ENCODE measurements at places on chromosomes 4 and X. TPM values are rescaled to one million over a fixed set of nuclear protein-coding genes. Genes with fewer than 3 reads are reported as not detected.

PF4V1 gene
- not detected for total RNA-seq

PSMD10 gene
- total RNA-seq, result 94.5 TPM

DRP2 gene
- 0.22 TPM for total RNA-seq

NDST4 gene
- not detected for total RNA-seq

BEX5 gene
- total RNA-seq, result not detected

SH3BP2 gene
- 46.3 TPM for total RNA-seq

PTPN13 gene
- 42.7 TPM for total RNA-seq

TASL gene
- total RNA-seq, result not detected

STOX2 gene
- not detected for total RNA-seq

REPS2 gene
- total RNA-seq, result not detected

RWDD4 gene
- total RNA-seq, result 41.6 TPM

- H3K36me3 ChIP-seq, result no peaks in the 10 kb centered on the region
- H3K27ac ChIP-seq, result no peak overlapping the region
- no peaks in the 10 kb centered on the region for H3K27me3 ChIP-seq
- no peak overlapping the region for H3K4me3 ChIP-seq
These were observed 95.7 kb downstream of the SPANXN4 start for GRCh38 chrX:143121477-143121876.

DNA sequence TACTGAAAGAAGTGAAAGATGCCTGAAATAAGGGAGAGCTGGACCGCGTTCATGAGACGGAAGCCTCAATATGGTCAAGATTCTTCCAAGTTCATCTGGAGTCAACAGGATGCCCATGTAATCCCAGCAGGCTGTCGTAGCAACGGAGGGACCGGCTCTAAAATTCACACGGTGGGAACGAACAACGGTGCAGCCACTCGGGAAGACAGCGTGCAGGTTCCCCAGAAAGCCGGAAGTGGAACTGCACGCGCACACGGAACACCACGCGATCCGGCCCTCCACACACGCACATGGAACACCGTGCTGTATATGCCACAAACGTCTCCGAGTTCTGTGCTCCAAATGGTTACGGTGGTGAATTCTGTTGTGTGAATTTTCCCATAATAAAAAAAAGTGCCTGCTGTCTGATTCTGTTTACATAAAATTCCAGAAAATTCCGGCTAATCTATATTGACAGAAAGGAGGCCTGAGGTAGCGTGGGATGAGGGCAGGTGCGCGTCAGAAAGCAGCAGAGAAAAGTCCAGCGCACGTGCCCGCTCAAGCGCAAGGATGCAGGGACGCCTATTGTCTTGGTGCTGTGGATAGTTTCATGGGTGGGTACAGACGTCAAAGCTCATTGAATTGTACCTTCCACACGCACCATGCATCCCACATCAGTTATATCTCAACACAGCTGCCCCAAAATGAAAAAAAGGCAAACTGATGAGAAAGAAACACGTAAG lies 31.2 kb downstream of the PPP2R3B start:
- H3K4me1 ChIP-seq, result peaks cover 4% of the 10 kb centered on the region
- DNase-seq, result no peak
- H3K36me3 ChIP-seq, result no peaks in the 10 kb centered on the region
- H3K27ac ChIP-seq, result no peak overlapping the region

GRCh38 chr4:145285928-145286327 lies 105.5 kb upstream of the OTUD4 start:
- H3K27me3 ChIP-seq, result no peaks in the 10 kb centered on the region
- peak; percentile 83 for DNase-seq
- H3K4me1 ChIP-seq, result peaks cover 13% of the 10 kb centered on the region
- H3K36me3 ChIP-seq, result no peaks in the 10 kb centered on the region

- H3K27me3 ChIP-seq, result no peaks in the 10 kb centered on the region
- no peak overlapping the region for H3K4me3 ChIP-seq
- no peak for DNase-seq
- H3K27ac ChIP-seq, result no peak overlapping the region
- H3K4me1 ChIP-seq, result no peaks in the 10 kb centered on the region
- H3K36me3 ChIP-seq, result peaks cover 24% of the 10 kb centered on the region
These were observed 14.3 kb downstream of the PIGG start for GRCh38 chr4:513327-513726.

DNA sequence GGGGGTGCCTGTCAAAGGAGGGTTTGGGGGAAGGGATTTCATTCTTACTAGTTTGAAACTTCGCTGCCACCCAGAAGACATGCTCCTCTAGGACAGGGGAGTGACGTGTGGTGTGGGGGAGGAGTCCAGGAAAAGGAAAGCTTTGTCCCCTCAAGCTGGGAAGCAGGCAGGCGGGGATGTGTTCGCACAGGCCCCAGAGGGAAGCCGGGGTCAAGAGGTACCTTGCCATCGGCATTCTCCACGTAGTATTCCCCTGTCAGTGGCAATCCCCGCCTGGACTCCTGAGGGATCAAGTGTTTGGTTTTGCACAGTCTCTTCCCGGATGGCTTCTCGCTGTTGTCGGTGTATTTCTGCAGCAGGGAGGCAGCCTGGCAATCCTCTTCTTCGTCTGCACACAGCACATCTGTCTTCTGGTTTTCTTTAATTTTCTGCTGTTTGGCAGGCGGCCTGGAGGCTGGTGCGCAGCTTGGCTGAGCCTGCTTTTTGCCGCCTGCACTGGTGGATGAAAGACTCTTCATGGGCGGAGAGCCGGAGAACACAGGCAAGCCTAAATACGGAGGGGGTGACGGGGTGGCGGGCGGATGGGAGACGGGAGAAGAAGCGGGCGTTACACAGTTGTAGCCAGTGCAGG lies 35.1 kb downstream of the BCOR start:
- no peaks in the 10 kb centered on the region for H3K4me1 ChIP-seq
- no peak overlapping the region for H3K27ac ChIP-seq
- H3K4me3 ChIP-seq, result no peak overlapping the region
- no peaks in the 10 kb centered on the region for H3K27me3 ChIP-seq

DNA sequence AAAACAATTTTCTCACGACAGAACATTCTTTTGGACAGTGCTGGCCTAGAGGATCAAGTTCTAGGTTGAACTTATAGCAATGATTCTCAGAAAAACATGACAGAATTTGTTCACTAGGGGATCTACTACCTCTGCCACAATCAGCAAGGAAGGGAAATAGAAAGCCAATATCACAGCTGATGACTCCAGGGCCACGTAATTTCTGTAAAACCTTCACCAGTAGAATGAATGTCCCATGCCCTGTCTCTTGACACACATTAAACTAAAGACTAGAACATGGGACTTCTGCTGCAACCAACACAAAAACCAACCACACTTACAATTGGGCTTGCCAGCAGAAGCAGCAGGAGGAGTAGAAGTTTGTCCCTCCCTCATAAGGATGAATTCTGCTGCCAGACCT lies 86.0 kb upstream of the NPFFR2 start:
- no peak for DNase-seq
- H3K4me3 ChIP-seq, result no peak overlapping the region
- no peaks in the 10 kb centered on the region for H3K4me1 ChIP-seq
- H3K27me3 ChIP-seq, result no peaks in the 10 kb centered on the region

DNA sequence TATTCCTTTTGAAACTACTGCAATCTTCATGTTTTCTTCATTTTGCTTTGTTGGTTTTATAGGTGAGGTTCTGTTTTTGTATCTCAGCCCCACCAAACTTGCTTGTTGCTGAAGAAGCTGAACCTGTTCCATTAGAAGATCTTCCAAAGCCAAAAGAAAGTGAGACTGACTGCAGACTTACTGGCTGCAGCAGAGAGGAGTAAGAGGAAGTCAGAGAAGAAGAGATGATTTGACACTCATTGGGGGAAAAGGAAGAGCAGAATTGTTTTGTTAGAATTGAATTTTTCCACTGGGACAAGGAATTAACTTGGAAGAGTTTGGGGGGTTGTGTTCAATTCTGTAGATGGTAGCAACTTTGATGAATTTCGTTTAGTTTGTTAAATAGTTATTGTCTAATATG lies 3.1 kb downstream of the TEX13D start:
- no peak overlapping the region for H3K27ac ChIP-seq
- no peaks in the 10 kb centered on the region for H3K27me3 ChIP-seq
- no peak overlapping the region for H3K4me3 ChIP-seq
- H3K4me1 ChIP-seq, result no peaks in the 10 kb centered on the region
- no peak for DNase-seq
- H3K36me3 ChIP-seq, result no peaks in the 10 kb centered on the region

- peak overlapping the region; percentile 60 for H3K27ac ChIP-seq
- no peak overlapping the region for H3K4me3 ChIP-seq
- peak; percentile 77 for DNase-seq
- H3K36me3 ChIP-seq, result no peaks in the 10 kb centered on the region
- peaks cover 44% of the 10 kb centered on the region for H3K4me1 ChIP-seq
- no peaks in the 10 kb centered on the region for H3K27me3 ChIP-seq
These were observed 157.6 kb downstream of the RASL11B start for GRCh38 chr4:53019485-53020382.

- no peaks in the 10 kb centered on the region for H3K4me1 ChIP-seq
- no peak for DNase-seq
- no peak overlapping the region for H3K4me3 ChIP-seq
- H3K27me3 ChIP-seq, result no peaks in the 10 kb centered on the region
- no peaks in the 10 kb centered on the region for H3K36me3 ChIP-seq
- H3K27ac ChIP-seq, result no peak overlapping the region
These were observed 176.6 kb downstream of the NR3C2 start for GRCh38 chr4:148265627-148266026.

GRCh38 chr4:153471698-153472093 lies 5.5 kb downstream of the TMEM131L start:
- H3K36me3 ChIP-seq, result 0 out of 2 replicates have a peak, but pooled peaks cover 3% of the 10 kb centered on the region
- no peaks in the 10 kb centered on the region for H3K27me3 ChIP-seq
- H3K4me3 ChIP-seq, result no peak overlapping the region
- H3K27ac ChIP-seq, result no peak overlapping the region
- H3K4me1 ChIP-seq, result peaks cover 19% of the 10 kb centered on the region

DNA sequence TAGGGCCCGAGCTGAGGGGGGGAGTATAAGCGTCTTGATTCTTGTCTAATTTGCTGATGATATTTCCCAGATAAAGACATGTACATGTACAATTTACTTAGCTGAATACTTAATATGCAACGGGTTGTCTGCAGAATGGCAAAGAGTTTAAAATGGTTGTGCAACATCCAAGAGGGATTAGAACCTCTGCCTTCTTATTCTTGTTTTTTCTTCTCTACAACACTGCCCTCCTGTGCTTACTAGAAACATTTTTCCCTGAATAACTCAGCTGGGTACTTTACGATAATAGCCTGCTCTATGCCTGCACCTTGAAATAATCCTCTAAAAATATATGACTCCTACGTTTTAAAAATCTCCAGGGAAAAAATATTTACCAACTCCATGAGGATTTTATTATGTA lies 41.8 kb downstream of the INTS12 start:
- no peaks in the 10 kb centered on the region for H3K27me3 ChIP-seq
- peak; percentile 46 for DNase-seq
- H3K4me3 ChIP-seq, result no peak overlapping the region
- H3K27ac ChIP-seq, result no peak overlapping the region

GRCh38 chrX:3425031-3425430 lies 78.6 kb upstream of the MXRA5 start:
- no peak overlapping the region for H3K27ac ChIP-seq
- H3K36me3 ChIP-seq, result no peaks in the 10 kb centered on the region
- 0 out of 2 replicates have a peak, but pooled peaks cover 12% of the 10 kb centered on the region for H3K4me1 ChIP-seq
- H3K4me3 ChIP-seq, result no peak overlapping the region

GRCh38 chrX:30971774-30972603 lies 82.9 kb upstream of the TAB3 start:
- H3K27me3 ChIP-seq, result no peaks in the 10 kb centered on the region
- H3K4me3 ChIP-seq, result peak overlapping the region; percentile 62
- no peaks in the 10 kb centered on the region for H3K4me1 ChIP-seq
- no peak overlapping the region for H3K27ac ChIP-seq
- DNase-seq, result peak; percentile 66

DNA sequence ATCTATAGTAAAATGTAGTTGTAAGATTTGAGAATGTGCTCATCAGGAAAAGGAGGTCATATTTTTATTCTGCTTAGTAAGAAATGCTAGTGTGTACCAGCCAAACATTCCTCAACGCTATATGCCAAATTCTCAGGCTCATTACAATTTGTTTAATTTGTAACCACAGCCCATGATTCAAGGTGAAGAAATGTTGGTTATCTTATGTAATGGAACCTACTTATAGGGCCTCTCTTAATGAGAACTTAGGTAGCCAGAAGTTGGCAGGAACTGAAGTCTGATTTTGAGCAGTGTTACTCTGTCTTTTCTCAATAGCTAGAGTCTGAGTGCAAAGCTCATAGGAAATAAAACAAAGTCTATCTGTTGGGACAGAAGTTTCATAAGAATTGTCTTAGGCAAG lies 595.0 kb downstream of the GLUD2 start:
- no peaks in the 10 kb centered on the region for H3K36me3 ChIP-seq
- H3K4me1 ChIP-seq, result peaks cover 15% of the 10 kb centered on the region
- H3K27me3 ChIP-seq, result no peaks in the 10 kb centered on the region
- peak; percentile 33 for DNase-seq

- DNase-seq, result no peak
- H3K4me1 ChIP-seq, result peaks cover 16% of the 10 kb centered on the region
- H3K27ac ChIP-seq, result no peak overlapping the region
- H3K4me3 ChIP-seq, result no peak overlapping the region
- no peaks in the 10 kb centered on the region for H3K36me3 ChIP-seq
These were observed 7.5 kb downstream of the KLHL15 start for GRCh38 chrX:24019448-24019847.

- no peak for DNase-seq
- no peak overlapping the region for H3K27ac ChIP-seq
- no peaks in the 10 kb centered on the region for H3K27me3 ChIP-seq
- no peak overlapping the region for H3K4me3 ChIP-seq
- H3K36me3 ChIP-seq, result no peaks in the 10 kb centered on the region
These were observed 8.1 kb downstream of the CSAG1 start for GRCh38 chrX:152725409-152725808.

DNA sequence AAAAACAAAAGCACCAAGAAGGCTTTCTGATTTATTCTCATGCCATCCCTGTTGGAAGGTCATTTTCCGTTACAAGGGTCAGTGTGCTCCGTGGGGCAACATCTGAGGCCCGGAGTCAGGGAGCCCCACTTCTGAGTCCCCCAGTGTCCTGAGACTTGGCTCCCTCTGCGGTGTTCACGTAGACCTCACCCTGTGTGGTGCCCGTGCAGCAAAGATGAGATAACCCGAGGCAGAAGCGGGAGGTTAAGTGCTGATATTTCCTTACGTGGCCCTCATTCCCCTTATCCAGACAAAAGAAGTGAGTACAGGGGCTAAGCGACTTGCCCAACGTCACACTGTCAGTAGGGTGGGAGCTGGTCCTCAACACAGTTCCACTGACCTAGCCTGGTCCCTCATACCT lies 3.5 kb downstream of the JAKMIP1 start:
- no peak overlapping the region for H3K4me3 ChIP-seq
- H3K27me3 ChIP-seq, result peaks cover 14% of the 10 kb centered on the region
- no peak overlapping the region for H3K27ac ChIP-seq
- H3K4me1 ChIP-seq, result no peaks in the 10 kb centered on the region
- DNase-seq, result no peak
- H3K36me3 ChIP-seq, result no peaks in the 10 kb centered on the region

- no peak overlapping the region for H3K4me3 ChIP-seq
- H3K4me1 ChIP-seq, result no peaks in the 10 kb centered on the region
- no peaks in the 10 kb centered on the region for H3K36me3 ChIP-seq
- no peaks in the 10 kb centered on the region for H3K27me3 ChIP-seq
These were observed 156.2 kb upstream of the PPP1R2C start for GRCh38 chrX:42934020-42934726.

DNA sequence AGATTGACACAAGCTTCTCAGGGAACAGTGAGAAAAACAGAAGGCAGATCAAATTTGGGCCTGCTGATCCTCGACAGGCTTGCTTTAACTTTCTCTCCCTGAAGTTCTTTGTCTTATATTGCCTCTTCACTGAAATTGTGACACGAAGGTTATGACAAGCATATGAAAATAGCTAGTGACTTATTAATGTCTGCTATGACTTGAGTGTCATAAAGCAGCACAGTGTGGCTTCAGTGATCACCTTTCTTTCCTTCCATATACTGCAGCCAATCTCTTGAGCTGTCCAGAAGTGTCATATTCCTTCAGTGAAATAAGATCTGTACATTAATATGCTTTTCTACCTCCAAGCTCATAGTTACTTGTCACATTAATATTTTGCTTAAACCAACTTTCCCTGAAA lies 870.2 kb downstream of the C4orf33 start:
- H3K4me3 ChIP-seq, result no peak overlapping the region
- no peaks in the 10 kb centered on the region for H3K27me3 ChIP-seq
- DNase-seq, result no peak
- no peak overlapping the region for H3K27ac ChIP-seq
- H3K36me3 ChIP-seq, result no peaks in the 10 kb centered on the region

All from GM23248 (cell line).